Psoas muscle (tissue), 8 donors: ENCODE measurements at places on chromosomes 7 and 10. TPM values are rescaled to one million over a fixed set of nuclear protein-coding genes. Genes with fewer than 3 reads are reported as not detected.

DNA sequence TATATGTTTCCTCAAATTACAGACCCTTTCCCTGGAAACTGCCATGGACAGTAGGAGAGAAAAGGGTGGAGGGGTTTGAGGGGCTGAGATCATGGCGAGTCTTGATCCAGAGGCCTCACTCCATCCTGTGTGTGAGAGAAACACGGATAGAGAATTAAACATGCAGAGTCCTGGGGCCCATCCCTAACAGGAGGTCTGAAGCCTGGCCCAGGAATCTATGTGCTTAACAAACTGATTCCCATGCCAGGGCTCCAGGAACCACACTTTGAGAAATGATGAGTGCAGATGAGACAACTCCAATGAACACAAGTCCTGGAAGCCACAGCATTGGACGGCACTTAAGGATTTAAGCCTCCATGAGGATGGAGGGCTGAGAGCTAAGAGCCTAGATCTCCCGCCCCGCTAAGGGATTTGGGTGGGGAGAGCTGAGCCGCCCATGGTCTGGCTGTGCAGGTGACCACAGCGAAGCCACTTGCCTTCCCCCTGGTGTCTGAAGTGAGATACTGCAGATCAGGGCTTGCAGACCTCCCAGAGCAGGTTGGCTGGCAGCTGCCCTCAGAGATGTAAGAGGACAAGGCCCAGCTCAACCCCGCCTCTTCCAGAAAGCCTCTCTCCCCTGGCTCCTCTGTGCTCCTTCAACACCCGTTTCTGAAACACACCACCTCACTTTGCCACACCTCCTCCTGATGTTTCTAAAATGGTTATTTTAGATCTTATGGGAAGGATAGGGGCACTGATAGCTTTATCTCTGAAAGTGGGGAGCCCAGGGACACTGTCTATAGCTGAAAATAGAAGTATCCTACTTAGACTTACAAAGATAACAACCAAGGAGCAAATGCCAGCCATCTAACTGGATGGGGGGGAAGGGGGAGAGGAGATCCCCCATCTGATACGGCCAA is 24.8 kb upstream of the EIF5AL1 start:
- H3K27me3 ChIP-seq: no peaks in the 10 kb centered on the region
- H3K4me3 ChIP-seq: no peak overlapping the region
- peak overlapping the region; percentile 51 for H3K27ac ChIP-seq
- peak; percentile 53 for DNase-seq

- H3K27ac ChIP-seq: no peak overlapping the region
- no peaks in the 10 kb centered on the region for H3K4me1 ChIP-seq
- no peak for DNase-seq
- no peak overlapping the region for H3K4me3 ChIP-seq
- peaks cover 4% of the 10 kb centered on the region for H3K27me3 ChIP-seq
These were observed 114.3 kb downstream of the TBXAS1 start for GRCh38 chr7:139943401-139943800.

Gene BTRC
- 19.3 TPM for total RNA-seq

DNA sequence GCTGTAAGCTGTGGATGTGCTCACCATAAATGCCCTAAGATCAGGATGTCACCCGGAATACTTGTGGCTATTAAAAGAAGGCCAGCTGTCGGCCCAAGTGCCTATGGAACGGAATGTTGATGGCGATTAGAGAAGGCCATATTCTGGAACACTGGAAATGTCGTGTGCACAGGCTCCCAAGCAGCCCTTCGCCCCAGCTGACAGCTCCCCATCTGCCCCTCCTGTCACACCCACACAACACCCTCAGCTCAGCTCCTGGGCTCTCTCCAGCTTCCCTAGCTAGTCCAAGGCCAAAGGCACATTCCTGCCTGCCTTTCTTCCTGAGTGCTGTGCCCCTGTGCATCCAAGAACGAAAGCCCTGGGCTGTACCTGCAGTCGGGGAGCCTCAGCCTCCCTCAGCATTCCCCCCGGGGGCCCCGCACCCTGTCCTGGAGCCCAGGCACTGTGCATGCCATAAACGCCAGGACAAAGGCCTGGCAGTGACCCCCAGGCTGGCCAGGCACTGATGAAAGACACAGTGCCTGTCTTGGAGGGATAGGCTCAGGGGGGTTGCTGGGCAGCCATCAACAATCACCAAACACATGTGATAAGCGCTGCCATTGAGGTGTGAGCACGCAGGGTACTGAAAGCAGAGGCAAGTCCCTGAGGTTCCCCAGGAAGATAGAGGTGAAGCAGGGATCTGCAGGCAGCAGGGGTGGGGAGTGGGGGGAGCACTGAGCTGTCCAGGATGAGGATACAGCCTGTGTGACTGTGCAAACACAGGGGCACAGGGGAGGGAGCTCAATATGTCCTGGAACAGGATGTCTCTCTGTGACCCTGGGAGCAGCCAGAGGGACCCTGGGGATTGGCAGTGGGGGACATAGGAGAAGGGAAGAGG is 3.7 kb upstream of the LDB3 start:
- H3K4me1 ChIP-seq: peaks cover 65% of the 10 kb centered on the region
- DNase-seq: peak; percentile 54
- no peaks in the 10 kb centered on the region for H3K27me3 ChIP-seq
- H3K27ac ChIP-seq: peak overlapping the region; percentile 92
- H3K36me3 ChIP-seq: no peaks in the 10 kb centered on the region

Gene CDC14C
- total RNA-seq: not detected

DNA sequence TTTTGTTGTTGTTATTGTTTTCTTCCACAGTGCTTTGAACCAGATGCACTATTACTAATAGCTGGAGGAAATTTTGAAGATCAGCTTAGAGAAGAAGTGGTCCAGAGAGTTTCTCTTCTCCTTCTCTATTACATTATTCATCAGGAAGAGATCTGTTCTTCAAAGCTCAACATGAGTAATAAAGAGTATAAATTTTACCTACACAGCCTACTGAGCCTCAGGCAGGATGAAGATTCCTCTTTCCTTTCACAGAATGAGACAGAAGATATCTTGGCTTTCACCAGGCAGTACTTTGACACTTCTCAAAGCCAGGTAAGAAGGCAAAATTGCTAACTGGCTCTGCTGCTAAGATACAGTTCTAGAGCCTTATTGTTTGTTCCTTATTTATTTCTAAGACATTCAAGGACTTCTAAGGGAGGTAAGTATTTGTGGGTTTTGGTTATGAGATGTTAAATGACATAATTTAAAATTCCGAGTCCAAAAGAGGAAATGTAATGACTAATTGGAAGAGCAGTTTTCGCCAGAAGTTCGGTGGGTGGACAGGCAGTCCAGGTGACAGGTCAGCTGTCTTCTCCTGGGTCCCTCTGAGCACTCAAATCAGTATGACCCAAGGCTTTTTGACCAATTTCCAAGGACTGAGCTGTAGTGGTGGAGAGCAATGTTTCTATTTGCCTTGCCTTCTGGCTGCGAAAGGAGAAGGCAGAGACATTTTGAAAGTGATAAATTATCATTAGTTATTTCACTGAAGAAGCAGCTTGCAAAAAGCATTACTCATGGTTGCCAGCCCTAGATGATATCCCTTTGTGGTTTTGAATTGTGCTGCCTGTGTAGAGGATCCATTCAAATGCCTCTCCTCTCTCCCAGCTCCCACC is 10.1 kb downstream of the SLC39A12 start:
- H3K4me1 ChIP-seq: no peaks in the 10 kb centered on the region
- no peaks in the 10 kb centered on the region for H3K27me3 ChIP-seq
- no peak overlapping the region for H3K4me3 ChIP-seq
- no peak overlapping the region for H3K27ac ChIP-seq

Gene HTR5A
- total RNA-seq: not detected

DNA sequence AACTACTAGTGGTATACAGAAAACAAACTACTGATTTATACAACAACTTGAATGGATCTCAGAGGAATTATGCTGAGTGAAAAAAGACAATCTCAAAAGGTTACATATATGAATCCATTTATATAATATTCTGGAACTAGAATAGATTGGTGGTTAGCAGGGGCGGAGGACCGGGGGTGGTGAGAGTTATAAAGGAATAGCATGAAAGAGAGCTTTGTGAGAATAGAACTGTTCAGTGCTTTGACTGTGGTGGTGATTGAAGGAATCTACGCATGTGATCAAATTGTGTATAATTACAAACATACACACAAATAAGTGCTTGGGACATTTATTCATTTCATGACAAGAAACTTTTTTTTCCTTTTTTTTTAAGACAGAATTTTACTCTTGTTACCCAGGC is 19.6 kb downstream of the RAB19 start:
- H3K4me3 ChIP-seq: no peak overlapping the region
- no peaks in the 10 kb centered on the region for H3K4me1 ChIP-seq
- DNase-seq: no peak

- no peaks in the 10 kb centered on the region for H3K27me3 ChIP-seq
- peak; percentile 67 for DNase-seq
- H3K27ac ChIP-seq: no peak overlapping the region
These were observed 10.7 kb upstream of the SLIT1 start for GRCh38 chr10:97196223-97197029.

DNA sequence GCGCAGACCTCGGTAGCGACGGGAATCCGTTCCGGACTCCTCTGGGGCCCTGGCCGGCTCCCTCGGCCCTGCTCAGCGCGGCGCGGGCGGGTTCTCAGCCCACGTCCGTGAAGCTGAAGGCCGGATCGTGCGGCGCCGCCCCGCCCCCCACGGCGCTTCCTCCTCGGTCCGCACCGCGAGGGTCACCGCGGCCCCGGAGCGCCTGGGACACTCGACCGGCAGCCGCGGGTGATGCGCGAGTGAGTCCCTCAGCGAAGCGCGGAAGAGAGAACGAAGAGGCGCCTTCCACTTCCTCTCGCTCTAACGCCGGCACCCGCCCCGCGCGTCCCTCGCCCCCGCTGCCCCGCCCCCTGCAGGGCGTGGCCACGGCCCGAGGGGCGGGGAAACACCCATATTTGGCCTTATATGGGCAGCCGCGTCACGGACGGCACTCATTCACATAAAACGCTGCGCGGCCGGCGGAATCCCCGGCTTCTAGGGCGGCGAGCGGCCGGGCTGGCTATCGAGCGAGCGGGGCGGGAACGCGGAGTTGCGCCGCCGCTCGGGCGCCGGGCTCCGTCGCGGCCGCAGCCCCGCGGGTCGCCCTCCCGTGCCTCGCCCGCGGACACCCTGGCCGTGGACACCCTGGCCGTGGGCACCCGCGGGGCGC is at the start of gene DUSP5:
Gene DUSP5 (plus strand): TSS at position 470 of the 649 bp plus-strand sequence. CDS start 215 bp downstream, outside the sequence.
- peak within 1 kb of the TSS; percentile 86 for H3K4me3 ChIP-seq
- H3K27me3 ChIP-seq: no peaks in the 10 kb centered on the region
- no peaks in the 10 kb centered on the region for H3K36me3 ChIP-seq
- peaks cover 31% of the 10 kb centered on the region for H3K4me1 ChIP-seq
- peak; percentile 93 for DNase-seq

DNA sequence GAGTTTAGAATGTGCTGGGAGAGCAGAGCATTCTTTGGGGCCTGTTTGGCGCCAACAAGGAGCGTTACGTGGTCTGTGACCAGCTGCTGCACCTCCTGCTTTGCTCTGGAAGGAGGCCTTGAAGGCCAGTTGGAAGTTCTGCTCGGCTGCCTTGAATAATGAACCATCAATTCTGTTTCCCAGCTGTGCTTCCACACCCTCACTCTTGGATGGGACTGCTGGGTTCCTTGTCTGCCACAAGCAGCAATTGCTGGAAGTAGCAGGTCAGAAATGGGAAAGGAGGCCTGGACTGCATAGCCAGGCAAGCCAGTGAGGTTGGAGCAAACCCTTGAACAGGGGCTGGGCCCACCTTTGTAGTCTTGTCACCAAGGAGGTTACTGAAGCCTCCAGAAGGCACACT is 86.6 kb upstream of the INSYN2A start:
- no peaks in the 10 kb centered on the region for H3K27me3 ChIP-seq
- DNase-seq: no peak
- H3K4me1 ChIP-seq: no peaks in the 10 kb centered on the region
- no peak overlapping the region for H3K27ac ChIP-seq
- no peaks in the 10 kb centered on the region for H3K36me3 ChIP-seq

Gene EN2
- total RNA-seq: 0.73 TPM

GRCh38 chr10:111158595-111158994 is 81.8 kb downstream of the ADRA2A start:
- H3K27me3 ChIP-seq: no peaks in the 10 kb centered on the region
- H3K4me1 ChIP-seq: no peaks in the 10 kb centered on the region
- no peak overlapping the region for H3K27ac ChIP-seq
- no peak for DNase-seq

GRCh38 chr10:23613900-23614299 is 175.0 kb downstream of the OTUD1 start:
- H3K36me3 ChIP-seq: no peaks in the 10 kb centered on the region
- H3K27ac ChIP-seq: no peak overlapping the region
- DNase-seq: no peak
- H3K4me1 ChIP-seq: peaks cover 10% of the 10 kb centered on the region
- H3K27me3 ChIP-seq: peaks cover 2% of the 10 kb centered on the region
- H3K4me3 ChIP-seq: no peak overlapping the region

GRCh38 chr10:80552151-80552646 is 14.5 kb downstream of the SH2D4B start:
- no peak overlapping the region for H3K4me3 ChIP-seq
- H3K27ac ChIP-seq: no peak overlapping the region
- H3K36me3 ChIP-seq: no peaks in the 10 kb centered on the region
- DNase-seq: no peak
- no peaks in the 10 kb centered on the region for H3K27me3 ChIP-seq

Gene PRKCQ
- total RNA-seq: 17.9 TPM

GRCh38 chr7:120441850-120442249 is 168.9 kb downstream of the KCND2 start:
- DNase-seq: no peak
- no peak overlapping the region for H3K27ac ChIP-seq
- H3K36me3 ChIP-seq: no peaks in the 10 kb centered on the region
- no peaks in the 10 kb centered on the region for H3K27me3 ChIP-seq
- H3K4me1 ChIP-seq: no peaks in the 10 kb centered on the region

- H3K27me3 ChIP-seq: no peaks in the 10 kb centered on the region
- DNase-seq: no peak
- no peak overlapping the region for H3K27ac ChIP-seq
- H3K36me3 ChIP-seq: peaks cover 39% of the 10 kb centered on the region
- H3K4me1 ChIP-seq: no peaks in the 10 kb centered on the region
- no peak overlapping the region for H3K4me3 ChIP-seq
These were observed 20.7 kb downstream of the SEC61A2 start for GRCh38 chr10:12150163-12150562.

- H3K27me3 ChIP-seq: no peaks in the 10 kb centered on the region
- no peaks in the 10 kb centered on the region for H3K36me3 ChIP-seq
- peak overlapping the region; percentile 46 for H3K27ac ChIP-seq
- peaks cover 6% of the 10 kb centered on the region for H3K4me1 ChIP-seq
- no peak overlapping the region for H3K4me3 ChIP-seq
- peak; percentile 6 for DNase-seq
These were observed 53.2 kb downstream of the PROSER2 start for GRCh38 chr10:11876324-11876723.

DNA sequence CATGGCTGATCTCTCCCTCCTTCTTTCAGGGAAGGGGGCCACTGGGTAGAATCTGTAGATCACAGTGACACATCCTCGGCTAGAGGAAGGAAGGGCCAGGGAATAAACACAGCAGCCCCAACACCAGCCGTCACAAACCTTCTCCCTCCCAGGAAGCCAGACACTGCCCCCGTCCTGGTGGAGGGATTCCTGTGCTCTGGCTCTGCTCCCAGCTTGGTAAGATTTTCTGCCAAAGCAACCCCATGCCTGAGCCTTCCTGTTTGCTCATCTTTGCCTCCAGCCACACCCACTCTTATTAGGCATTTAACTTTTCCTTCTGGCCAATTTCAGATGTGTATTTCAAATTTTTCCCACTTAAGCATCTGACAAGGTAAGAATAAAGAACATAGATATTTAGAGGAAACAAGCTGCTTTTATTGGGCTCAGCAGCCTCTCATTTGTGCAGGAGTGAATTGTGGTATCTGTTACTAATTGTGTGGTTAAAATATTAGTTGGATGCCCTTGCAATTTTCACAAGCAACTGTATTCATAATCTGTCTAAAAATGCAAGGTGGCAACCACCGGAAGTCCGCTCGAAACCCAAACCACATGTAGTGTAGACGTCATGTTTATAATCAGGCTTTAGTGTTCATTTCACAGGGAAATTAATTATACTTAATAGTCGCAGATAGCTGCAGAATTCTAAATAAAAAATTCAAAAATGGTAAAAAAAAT is 13.2 kb upstream of the NPS start:
- no peaks in the 10 kb centered on the region for H3K36me3 ChIP-seq
- H3K27me3 ChIP-seq: no peaks in the 10 kb centered on the region
- H3K27ac ChIP-seq: no peak overlapping the region
- H3K4me1 ChIP-seq: no peaks in the 10 kb centered on the region
- no peak overlapping the region for H3K4me3 ChIP-seq
